A549 treated with Hydrocortisone at 1 μM for 4 hours (cell line): ENCODE measurements at places on chromosomes 7 and 10. TPM values are rescaled to one million over a fixed set of nuclear protein-coding genes. Genes with fewer than 3 reads are reported as not detected.

Gene SLC18A3
- 0.03 TPM in 1 of 5 replicates, not detected in the others for total RNA-seq

Gene DDC
- total RNA-seq, result 0.54 to 1.3 TPM (median 0.85 TPM) in 5 replicates

Gene MRPS17
- 24.8 to 31.1 TPM (median 29.2 TPM) in 5 replicates for total RNA-seq

Gene SCART1
- total RNA-seq, result 0.20 to 0.32 TPM (median 0.22 TPM) in 5 replicates

Gene NEURL1
- total RNA-seq, result 0.40 to 0.97 TPM (median 0.70 TPM) in 5 replicates

Gene FAM204A
- 38.2 to 71.7 TPM (median 42.5 TPM) in 5 replicates for total RNA-seq

Gene CNNM1
- 21.9 to 28.6 TPM (median 26.2 TPM) in 5 replicates for total RNA-seq

Gene ZNF804B
- total RNA-seq, result not detected in 5 replicates

Gene PPP1R3C
- total RNA-seq, result 19.9 to 28.4 TPM (median 24.2 TPM) in 5 replicates

Gene AOAH
- total RNA-seq, result 0.12 to 0.15 TPM in 2 of 5 replicates, not detected in the others

Gene ITPRID1
- not detected in 5 replicates for total RNA-seq

Gene LRWD1
- 26.3 to 29.9 TPM (median 29.2 TPM) in 5 replicates for total RNA-seq

Gene CLCN1
- 0.03 to 0.07 TPM (median 0.03 TPM) in 3 of 5 replicates, not detected in the others for total RNA-seq

Gene TMEM178B
- total RNA-seq, result 1.2 to 2.1 TPM (median 1.5 TPM) in 5 replicates

Gene HTR5A
- not detected in 5 replicates for total RNA-seq

Gene TRIM73
- 1.2 to 2.1 TPM (median 1.8 TPM) in 5 replicates for total RNA-seq

Gene NKX2-3
- 0.05 TPM in 1 of 5 replicates, not detected in the others for total RNA-seq

Gene RARRES2
- not detected in 5 replicates for total RNA-seq

Gene UTF1
- 0.10 TPM in 1 of 5 replicates, not detected in the others for total RNA-seq
